ENCODE measurements at places on chromosomes 1 and 21. TPM values are rescaled to one million over a fixed set of nuclear protein-coding genes. Genes with fewer than 3 reads are reported as not detected.

- DNase-seq, result no peak
Observed at GRCh38 chr1:89538361-89538760, 13.7 kb downstream of the LRRC8B start.

The FTCD gene
- total RNA-seq, result 6.0 TPM

DNA sequence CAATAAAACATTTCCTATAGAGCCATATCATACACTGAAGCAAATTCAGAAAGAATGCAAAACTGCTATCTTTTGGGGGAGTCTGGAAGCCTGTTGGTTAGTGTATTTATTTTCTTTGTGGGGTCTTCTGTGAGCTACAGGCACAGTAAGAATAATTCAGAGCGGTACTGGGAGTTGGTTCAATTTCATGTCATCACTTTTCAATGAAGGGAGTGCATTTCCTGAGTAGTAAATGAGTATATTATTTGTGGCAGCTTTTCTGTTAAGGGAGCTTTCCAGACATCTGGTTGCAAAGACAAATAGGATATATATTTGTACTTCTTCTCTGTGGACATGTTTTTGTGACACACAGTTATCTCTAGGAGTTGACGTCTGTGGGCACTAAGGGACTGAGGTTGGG is 130.6 kb downstream of the HUNK start:
- DNase-seq, result no peak

DNA sequence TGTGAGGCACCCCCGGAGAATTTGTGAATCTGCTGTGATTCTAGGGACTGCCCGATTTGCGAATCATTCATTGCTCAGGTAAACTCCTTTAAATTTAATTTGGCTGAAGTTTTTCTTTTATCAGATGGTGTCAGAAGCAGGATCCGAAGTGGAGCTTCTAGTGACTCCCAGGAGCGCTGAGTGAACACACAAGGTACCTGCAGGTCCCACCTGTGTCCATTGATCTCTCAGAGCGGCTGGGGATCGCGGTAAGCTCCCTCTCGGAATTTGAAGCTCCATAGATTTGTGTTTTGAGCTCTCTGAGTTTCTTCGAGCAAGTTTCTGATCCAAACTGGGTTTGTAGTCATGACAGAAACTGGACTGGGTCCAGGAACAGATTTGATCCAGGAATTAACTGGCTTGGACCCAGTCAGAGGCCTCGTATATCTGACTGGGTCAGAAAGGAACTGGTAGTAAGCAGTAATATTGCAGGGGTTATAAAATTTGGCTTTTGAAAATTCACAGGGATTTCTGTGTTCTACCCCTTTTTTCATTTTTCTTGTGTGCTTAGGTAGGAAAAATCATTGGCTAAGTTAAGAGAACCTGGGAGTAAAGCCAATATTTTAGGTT is 56.2 kb upstream of the EDEM3 start:
- no peak for DNase-seq

DNA sequence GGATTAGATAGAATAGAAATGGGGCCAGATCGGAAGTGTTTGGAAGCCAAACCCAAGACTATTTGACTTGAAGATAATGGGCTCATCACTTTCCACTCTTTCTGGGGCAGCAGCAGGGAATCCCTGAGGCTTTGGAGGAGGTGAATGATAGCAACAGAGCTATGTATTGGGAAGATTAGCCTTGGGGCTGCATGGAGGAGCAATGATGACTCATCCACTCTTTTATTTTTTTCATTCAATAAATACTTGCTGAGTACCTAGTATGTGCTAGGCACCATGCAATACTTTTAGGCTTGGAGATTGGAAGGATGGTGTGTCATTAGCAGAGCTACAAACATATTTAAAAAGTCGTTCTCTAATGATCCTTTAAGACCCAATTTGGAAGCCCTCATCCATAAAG is 166.9 kb upstream of the FOXD3 start:
- DNase-seq, result no peak

DNA sequence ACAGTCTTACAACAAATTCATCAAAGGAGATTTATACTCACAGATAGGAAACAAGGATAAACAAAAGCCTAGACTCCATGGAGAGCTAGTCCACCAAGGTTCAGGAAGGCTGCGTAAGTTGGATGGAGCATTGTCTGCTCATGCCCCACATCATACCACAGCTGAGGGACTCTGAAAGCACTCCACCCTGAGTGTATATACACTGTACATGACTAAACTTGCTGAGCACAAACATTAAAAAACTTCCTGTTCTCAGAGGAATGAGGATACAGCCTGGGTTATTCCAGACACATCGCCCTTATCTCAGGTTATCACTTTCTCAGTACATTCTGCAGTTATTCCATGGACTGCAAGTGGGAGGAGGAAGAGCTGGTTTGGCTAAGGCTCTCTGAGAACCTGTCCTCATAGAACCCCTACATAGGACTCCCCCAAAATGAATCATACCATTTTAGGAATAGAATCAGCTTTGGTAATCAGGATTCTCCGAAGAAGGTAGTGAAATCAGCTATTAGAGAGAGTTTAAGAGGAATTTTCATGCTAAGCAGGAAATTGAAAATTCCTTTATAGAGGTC is 58.0 kb upstream of the PRMT6 start:
- no peak for DNase-seq

The LAD1 gene
- total RNA-seq, result 30.5 TPM

DNA sequence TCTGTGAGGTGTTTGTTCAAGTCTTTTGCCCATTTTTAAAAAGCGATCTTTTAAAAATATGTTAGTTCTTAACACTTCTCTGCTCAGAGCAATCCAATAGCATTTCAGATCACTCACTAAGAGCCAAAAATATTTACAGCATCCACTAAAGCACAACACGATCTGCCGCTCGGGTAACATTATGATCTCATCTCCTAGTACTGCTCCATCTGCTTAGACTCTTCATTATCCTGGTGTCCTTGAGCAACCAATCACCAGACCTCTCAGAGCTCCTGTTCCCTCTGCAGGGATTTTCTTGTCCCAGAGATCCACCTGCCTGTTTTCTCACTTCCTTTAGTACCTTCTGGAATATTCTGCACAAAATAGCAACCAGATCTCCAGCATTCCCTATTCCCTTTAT is 235.3 kb upstream of the ESRRG start:
- no peak for DNase-seq

DNA sequence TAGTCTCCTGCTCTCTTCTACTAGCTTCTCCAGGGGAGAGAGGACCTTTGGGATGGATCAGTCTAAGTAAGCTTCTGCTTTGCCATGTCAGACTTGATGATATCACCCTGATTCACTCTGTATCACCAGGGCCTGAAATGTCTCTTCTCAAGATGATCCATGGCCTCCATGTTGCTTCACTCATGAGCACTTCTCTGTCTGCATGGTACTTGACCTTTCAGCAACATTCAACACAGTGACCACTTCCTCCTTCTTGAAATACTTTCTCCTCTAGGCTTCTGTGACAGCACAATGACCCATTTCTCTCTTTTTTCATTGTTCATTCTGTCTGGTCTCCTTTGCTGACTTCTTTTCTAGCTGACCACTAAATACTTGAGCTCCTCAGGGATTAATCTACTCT is 35.3 kb upstream of the NGF start:
- no peak for DNase-seq

- no peak for DNase-seq
Observed at GRCh38 chr21:37891972-37892371, 24.3 kb downstream of the KCNJ6 start.

- no peak for DNase-seq
Observed at GRCh38 chr1:2891923-2892448, 90.5 kb upstream of the TTC34 start.

GRCh38 chr1:186848509-186849130 is 19.9 kb downstream of the PLA2G4A start:
- DNase-seq, result no peak

The EDARADD gene
- 7.0 TPM for total RNA-seq

GRCh38 chr21:41325138-41325912 is 8.7 kb downstream of the FAM3B start:
- DNase-seq, result no peak

DNA sequence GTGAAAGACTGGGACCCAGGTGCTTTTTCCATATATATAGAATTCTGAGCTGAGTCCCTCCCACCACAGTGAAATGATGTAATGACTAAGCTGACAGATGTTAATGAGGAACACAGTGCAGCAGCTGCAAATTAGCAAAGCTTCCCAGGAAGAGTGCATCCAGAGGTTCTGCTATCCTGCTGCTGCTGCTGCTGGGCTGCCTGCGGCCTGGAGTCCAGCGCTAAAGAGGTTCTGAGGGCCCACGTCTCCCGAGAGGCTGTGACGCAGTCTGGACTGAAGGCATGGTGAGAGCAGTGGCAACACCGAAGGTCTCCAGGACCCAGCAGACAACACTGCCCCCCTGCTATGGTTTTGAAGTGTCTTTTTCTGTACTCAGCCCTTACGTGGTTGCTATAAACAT is 63.9 kb downstream of the URB2 start:
- no peak for DNase-seq

GRCh38 chr21:17679002-17679600 is 66.4 kb upstream of the BTG3 start:
- DNase-seq, result no peak

- no peak for DNase-seq
Observed at GRCh38 chr21:39326607-39327307, 13.3 kb upstream of the BRWD1 start.

The ATAD3C gene
- total RNA-seq, result 2.0 TPM

GRCh38 chr1:17581389-17582123 is 42.1 kb downstream of the ARHGEF10L start:
- no peak for DNase-seq

Data from H1 (cell line).